ENCODE measurements at places on chromosomes 7 and 10.

DNA sequence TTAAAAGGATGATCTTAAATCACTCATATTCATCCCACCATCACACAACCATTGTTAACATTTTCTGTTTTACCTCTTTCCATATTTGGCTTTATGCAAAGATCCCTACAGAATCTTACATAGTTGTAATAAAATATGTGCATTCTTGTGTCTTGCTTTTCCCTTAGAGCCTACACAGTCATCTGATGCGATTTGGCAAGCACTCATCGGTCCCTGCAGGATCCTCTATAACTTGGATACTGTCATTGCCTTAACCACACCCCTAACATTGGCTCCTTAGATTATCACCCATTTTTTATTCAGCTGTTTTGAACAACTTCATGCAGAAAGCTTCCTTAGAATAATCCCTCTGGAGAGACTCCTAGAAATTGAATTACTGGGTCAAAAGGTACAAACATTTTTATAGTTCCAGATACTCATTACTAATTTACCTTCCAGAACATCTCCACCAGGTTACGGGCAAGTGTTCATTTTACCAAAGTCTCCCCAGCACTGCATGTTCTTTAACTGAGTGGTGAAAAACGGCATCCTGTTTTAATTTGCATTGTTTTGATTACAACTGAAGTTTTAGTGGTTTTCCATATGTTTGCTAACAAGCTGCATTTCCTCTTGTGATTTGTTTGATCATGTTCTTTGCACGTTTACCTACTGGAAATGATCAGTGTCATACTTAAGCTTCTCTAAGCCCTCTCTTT lies 268.3 kb downstream of the GRID1 start:
- no peak for DNase-seq

DNA sequence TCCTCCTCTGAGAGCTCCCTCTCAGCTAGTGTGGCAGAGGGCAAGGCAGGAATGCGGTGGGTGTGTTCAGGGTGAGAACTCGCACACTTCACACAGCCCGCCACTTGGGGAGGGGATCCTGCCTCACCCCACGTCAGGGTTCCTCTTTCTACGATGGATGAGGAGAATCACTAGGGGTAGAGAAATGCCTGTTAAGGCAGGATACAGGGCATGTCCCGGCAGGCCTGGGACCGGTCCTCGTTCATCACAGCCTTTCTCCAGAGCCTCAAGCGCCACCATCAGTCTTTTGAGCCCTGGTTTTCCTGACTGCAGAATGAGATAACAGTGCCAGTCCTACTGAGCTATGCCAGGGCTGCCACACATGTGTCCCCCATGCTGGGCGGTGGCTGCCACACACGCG lies 546.7 kb upstream of the ADARB2 start:
- no peak for DNase-seq

- DNase-seq: no peak
Observed at GRCh38 chr7:114293289-114294012, 121.2 kb upstream of the FOXP2 start.

- no peak for DNase-seq
Observed at GRCh38 chr10:109665321-109665720, 258.0 kb downstream of the XPNPEP1 start.

Measured in HTR-8/SVneo (cell line).